ENCODE measurements at places on chromosomes 16 and 17. TPM values are rescaled to one million over a fixed set of nuclear protein-coding genes. Genes with fewer than 3 reads are reported as not detected.

CCDC200 gene
- 0.40 TPM for total RNA-seq

DNA sequence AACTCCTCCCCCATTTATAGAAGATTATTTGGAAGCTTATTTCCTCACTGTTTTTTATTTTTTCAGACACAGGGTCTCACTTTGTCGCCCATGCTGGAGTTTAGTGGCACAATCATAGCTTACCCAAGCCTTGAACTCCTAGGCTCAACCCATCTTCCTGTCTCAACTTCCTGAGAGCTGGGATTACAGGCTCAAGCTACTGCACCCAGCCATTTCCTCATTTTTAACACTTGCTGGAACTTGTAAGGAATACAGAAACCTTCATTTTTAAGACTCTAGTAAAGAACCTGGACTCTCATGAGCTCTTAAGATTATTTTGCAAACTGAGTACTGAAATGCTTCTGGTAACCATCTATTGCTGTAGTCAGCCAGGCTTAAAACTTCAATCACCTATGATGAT, 29.9 kb downstream of the KANSL1 start:
- H3K4me3 ChIP-seq = peak overlapping the region; percentile 8
- H3K27ac ChIP-seq = peak overlapping the region; percentile 74
- H3K4me1 ChIP-seq = peaks cover 77% of the 10 kb centered on the region
- no peaks in the 10 kb centered on the region for H3K27me3 ChIP-seq
- peaks cover 5% of the 10 kb centered on the region for H3K36me3 ChIP-seq

DNA sequence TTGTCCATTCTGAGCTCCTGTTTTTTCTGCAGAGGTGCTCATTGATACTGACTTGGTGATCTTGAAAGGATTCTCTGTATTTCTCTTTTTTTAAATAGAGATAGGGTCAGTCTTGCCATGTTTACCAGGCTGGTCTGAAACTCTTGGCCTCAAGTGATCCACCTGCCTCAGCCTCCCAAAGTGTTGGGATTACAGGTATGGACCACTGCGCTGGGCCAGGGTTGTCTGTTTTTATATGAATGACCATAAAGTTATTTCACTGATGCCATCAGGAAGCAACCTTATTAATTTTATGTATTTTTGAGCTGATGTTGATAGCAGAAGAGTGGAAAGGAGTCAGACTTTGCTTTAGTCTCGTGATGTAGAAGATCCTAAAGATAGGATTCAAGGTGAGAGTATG, 35.7 kb upstream of the METTL9 start:
- no peak overlapping the region for H3K4me3 ChIP-seq
- H3K27me3 ChIP-seq = peaks cover 20% of the 10 kb centered on the region
- peak overlapping the region; percentile 89 for H3K27ac ChIP-seq
- no peak for DNase-seq

DNA sequence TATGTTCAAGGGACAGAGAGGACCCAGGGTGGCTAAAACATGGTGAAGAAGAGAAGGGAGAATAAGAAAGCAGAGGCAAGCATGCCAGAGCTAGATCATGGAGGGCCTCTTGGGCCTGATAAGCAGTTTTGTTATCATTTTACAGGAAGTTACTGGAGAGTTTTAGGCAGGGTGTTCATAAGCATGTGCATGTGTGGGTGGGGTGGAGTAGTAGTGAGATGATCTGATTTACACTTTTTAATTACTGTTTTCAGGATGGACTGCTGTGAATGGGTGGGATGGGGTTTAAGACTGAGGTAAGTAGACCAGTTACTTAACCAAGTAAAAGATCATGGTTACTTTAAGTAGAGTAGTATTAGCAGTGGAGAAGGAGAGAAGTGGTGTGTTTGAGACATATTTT, 173.6 kb downstream of the PHKB start:
- no peak for DNase-seq
- peaks cover 10% of the 10 kb centered on the region for H3K36me3 ChIP-seq
- H3K4me3 ChIP-seq = no peak overlapping the region
- H3K4me1 ChIP-seq = peaks cover 3% of the 10 kb centered on the region
- H3K27me3 ChIP-seq = no peaks in the 10 kb centered on the region

TMC5 gene
- total RNA-seq = not detected

- H3K36me3 ChIP-seq = peaks cover 5% of the 10 kb centered on the region
- no peak overlapping the region for H3K4me3 ChIP-seq
- no peak for DNase-seq
- peak overlapping the region; percentile 24 for H3K27ac ChIP-seq
- no peaks in the 10 kb centered on the region for H3K27me3 ChIP-seq
Measured at GRCh38 chr17:75039238-75039637, 7.5 kb downstream of the ATP5PD start.

GRCh38 chr16:78892951-78893733, 707.4 kb downstream of the MAF start:
- H3K36me3 ChIP-seq = peaks cover 2% of the 10 kb centered on the region
- H3K27me3 ChIP-seq = peaks cover 7% of the 10 kb centered on the region
- no peak for DNase-seq
- peaks cover 32% of the 10 kb centered on the region for H3K4me1 ChIP-seq
- H3K27ac ChIP-seq = peak overlapping the region; percentile 51

DNA sequence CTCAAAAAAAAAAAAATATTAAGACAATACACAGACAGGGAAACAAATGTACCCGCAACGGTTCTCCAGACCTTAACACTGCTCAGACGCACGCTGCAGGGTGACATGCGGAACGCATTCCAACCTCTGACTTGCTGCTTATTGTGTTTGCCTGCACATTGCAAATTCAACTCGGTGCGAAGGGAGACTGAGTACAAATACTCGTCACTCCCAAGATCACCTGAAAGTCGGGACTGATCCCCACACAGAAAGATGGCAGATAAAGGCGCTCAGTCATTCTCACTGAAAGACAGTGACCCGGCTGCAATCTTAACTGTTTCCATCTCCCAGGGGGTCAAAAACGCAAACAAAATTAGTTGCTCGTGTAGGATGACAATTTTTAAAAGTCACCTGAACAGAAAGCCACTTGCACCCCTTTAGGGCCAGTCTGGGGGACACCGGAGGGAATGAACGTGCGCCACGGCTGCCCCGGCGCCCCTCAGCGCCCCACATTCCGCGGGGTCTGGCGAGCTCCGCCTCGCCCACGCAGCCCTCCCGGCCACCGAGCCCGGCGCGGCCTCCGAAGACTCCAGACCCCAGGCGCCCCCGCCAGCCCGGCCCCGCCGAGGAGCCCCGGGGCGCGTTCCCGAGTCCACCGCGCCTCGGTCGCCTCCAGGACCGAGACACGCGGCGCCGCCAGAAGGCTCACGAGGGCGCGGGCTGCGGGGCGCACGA, 589 bp downstream of the CLCN7 start:
- H3K36me3 ChIP-seq = no peaks in the 10 kb centered on the region
- no peak for DNase-seq
- H3K4me1 ChIP-seq = peaks cover 25% of the 10 kb centered on the region
- peak overlapping the region; percentile 78 for H3K4me3 ChIP-seq
- H3K27me3 ChIP-seq = no peaks in the 10 kb centered on the region

IRF8 gene
- total RNA-seq = 5.4 TPM

CDRT15 gene
- total RNA-seq = not detected

- no peak overlapping the region for H3K4me3 ChIP-seq
- no peak overlapping the region for H3K27ac ChIP-seq
- no peak for DNase-seq
- peaks cover 36% of the 10 kb centered on the region for H3K27me3 ChIP-seq
- peaks cover 4% of the 10 kb centered on the region for H3K36me3 ChIP-seq
Measured at GRCh38 chr16:56549744-56550385, 15.0 kb upstream of the MT4 start.

DNA sequence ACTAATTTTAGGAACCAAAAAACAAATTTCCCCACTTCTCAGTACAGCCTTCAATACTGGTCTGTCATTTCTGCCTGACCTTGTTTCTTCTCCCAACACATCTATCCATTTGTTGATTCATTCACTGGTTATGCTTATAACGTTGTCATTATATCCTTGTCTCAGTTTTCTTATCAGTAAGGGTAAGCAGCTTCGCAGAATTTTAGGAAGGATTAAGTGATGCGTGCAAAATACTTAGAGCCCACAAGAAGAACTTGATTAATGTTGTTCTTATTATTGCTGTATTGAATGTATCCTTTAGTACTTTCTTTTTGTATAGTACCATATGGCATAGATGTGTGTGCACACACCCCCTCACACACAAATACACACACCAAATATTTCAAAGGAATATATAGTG, 403.5 kb upstream of the HSBP1 start:
- H3K4me1 ChIP-seq = no peaks in the 10 kb centered on the region
- no peaks in the 10 kb centered on the region for H3K27me3 ChIP-seq
- H3K36me3 ChIP-seq = no peaks in the 10 kb centered on the region
- no peak overlapping the region for H3K27ac ChIP-seq
- DNase-seq = no peak
- no peak overlapping the region for H3K4me3 ChIP-seq

GRCh38 chr16:938136-938535, 32.6 kb downstream of the LMF1 start:
- no peak overlapping the region for H3K4me3 ChIP-seq
- H3K27ac ChIP-seq = no peak overlapping the region
- H3K27me3 ChIP-seq = no peaks in the 10 kb centered on the region
- DNase-seq = no peak
- H3K36me3 ChIP-seq = peaks cover 2% of the 10 kb centered on the region

GRCh38 chr17:39027455-39028035, 60.3 kb upstream of the FBXO47 start:
- no peak overlapping the region for H3K27ac ChIP-seq
- peak overlapping the region; percentile 19 for H3K4me3 ChIP-seq
- H3K4me1 ChIP-seq = no peaks in the 10 kb centered on the region
- H3K27me3 ChIP-seq = peaks cover 25% of the 10 kb centered on the region

DUSP3 gene
- 15.5 TPM for total RNA-seq

DNA sequence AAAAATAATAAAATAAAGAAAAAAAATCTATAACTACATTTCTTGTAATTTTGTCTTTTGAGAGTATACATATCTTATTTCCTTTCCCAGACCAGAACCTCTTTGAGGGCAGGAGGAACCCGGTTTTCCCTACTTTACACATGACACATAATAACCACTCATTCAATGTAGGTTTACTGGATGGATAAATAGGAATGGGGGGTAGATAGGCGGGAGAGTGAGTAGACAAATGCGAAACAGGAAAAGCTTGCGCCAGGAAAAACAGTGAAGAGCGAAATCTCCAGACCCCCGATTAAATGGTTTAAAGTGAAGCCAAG, 515 bp upstream of the GOSR2 start:
- peak overlapping the region; percentile 97 for H3K27ac ChIP-seq
- peak overlapping the region; percentile 95 for H3K4me3 ChIP-seq
- H3K27me3 ChIP-seq = no peaks in the 10 kb centered on the region

- peaks cover 5% of the 10 kb centered on the region for H3K4me1 ChIP-seq
- no peak overlapping the region for H3K4me3 ChIP-seq
- DNase-seq = no peak
- H3K27ac ChIP-seq = no peak overlapping the region
- peaks cover 61% of the 10 kb centered on the region for H3K27me3 ChIP-seq
- peaks cover 3% of the 10 kb centered on the region for H3K36me3 ChIP-seq
Measured at GRCh38 chr17:41553987-41554680, 17.7 kb downstream of the KRT9 start.

DNA sequence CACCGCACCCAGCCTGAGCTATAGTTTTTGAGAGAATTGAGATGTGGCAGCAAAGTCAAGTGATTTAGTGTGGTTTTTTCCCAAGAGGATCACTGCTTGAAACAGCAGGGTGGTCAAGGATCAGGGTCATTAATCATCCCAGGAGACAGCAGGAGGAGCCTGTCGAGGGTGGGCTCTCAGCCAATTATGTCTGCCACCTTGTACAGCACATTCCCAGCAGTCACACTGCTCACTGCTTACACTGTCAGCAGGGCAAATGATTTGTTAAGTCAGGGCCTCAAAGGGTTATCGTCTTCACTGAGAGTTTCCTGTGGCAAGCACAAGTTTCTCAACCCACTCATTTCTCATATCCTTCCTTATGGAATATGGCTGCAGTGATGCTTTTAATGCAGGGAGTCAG, 13.2 kb downstream of the B3GNT9 start:
- H3K27me3 ChIP-seq = no peaks in the 10 kb centered on the region
- no peak overlapping the region for H3K27ac ChIP-seq
- DNase-seq = no peak
- H3K36me3 ChIP-seq = peaks cover 2% of the 10 kb centered on the region

GRCh38 chr16:83633286-83633685, 174.5 kb upstream of the HSBP1 start:
- H3K4me3 ChIP-seq = no peak overlapping the region
- H3K27ac ChIP-seq = no peak overlapping the region
- no peak for DNase-seq
- H3K27me3 ChIP-seq = peaks cover 10% of the 10 kb centered on the region
- H3K36me3 ChIP-seq = no peaks in the 10 kb centered on the region

DNA sequence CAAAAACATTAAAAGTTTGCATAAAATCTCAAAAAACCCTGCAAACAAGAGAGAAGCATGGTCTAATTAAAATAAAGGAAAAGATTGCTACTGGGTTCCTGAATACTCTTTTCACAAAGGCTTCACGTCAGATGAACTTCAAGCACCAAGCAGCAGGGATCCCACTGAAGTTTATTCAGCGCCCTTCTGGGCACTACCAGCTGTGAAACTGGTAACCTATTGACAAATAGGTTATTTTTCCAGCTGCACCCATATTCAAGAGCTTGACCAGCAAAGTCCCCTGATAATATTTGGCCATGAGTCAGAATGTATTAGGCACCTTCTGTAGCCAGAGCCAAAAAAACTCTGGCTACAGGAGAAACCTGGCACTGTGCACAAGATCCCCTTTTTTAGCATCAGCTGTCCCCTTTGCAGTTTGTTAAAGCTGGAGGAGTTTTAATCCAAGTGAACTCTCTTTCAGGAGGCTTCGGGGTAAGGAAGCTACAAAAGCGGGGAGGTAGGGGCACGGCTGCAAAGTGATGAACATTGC, 60.3 kb downstream of the GRIN2A start:
- H3K36me3 ChIP-seq = peaks cover 2% of the 10 kb centered on the region
- no peaks in the 10 kb centered on the region for H3K4me1 ChIP-seq
- no peak overlapping the region for H3K27ac ChIP-seq
- no peak for DNase-seq
- no peak overlapping the region for H3K4me3 ChIP-seq

DNA sequence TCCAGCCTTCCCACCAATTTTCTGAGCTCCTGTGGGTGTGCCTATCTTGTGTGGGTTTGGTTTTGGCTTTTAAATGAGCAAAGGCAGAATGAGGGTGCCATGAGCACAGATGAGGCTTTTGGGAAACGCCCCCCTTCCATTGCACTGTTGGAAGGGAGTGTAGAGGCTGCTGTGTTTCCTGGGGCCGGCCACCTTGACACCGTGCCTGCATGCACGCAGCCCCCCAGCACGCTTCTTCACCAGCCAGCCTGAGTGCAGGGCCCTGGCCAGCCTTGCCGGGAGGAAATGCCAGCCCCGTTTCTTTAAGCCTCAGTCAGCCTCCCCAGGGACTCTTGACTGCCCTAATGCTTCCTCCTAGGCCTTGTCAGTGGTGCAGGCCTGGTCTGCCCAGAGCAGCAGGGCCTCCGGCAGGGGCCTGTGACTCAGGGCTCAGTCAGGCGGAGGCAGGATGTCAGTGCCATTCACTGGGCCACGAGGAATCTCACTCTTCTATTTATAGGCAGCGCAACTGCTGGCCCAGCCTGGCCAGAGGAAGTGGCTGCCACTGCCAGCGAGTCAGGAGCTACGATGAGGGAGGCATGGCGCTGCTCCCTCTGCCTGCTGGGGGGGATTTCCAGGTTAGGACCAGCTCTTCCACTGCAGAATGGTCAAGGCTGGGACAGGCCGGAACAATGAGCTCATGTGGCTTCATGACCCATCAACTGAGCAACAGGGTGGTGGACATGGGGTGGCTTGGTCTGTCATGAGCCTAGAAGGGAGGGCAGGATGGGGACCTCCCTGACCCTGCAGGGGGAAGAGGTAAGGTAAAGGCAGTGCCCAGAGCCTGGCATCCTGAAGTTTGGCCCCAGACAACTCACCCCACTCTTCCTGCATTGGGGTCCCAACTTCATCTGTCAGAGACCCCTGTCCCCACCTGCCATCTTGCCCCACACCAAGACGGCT, 205.2 kb downstream of the RAB11FIP4 start:
- H3K4me1 ChIP-seq = peaks cover 5% of the 10 kb centered on the region
- H3K4me3 ChIP-seq = no peak overlapping the region
- DNase-seq = no peak
- H3K27ac ChIP-seq = no peak overlapping the region

Data from T-helper 17 cell (primary cell).